ENCODE measurements at places on chromosomes 16 and 17.

DNA sequence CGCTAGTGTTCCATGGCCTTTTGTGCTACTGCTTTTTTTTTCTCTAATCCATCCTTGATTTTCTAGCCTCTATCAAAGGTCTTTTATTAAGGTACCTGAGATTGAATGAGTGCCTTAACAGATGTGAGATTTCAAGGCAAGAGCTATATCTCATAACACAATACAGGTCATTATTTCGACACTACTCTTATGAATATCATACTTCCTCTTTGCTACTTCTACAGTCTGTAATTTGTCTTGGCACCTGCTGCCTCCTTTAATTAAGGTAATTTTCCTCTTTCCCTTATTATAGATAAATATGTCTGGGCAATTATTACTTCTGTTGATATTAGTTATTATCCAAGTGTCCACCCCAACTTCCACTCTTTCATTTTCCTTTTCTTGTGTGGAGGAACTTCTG lies 5.3 kb downstream of the KRT28 start:
- DNase-seq: no peak

GRCh38 chr17:83101805-83102480 lies 22.5 kb downstream of the METRNL start:
- no peak for DNase-seq

DNA sequence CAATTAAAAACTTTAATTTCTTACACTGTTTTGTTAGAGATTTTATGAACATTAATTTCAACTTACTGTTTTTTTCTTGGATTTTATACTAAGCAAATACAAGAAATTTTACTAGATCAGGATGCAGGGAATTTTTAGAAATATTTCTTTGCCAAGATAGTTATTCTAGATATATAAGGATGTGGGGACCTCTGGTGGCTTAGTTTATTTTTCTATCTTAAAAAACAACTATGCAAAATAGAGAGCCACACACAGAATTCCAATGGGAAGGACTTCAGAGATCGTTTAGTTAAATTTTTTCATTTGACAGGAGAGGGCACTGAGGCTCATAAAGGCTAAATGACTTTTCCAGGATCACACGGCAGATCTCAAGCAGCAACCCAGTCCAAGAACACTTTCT lies 23.0 kb upstream of the CAPNS2 start:
- peak; percentile 40 for DNase-seq

DNA sequence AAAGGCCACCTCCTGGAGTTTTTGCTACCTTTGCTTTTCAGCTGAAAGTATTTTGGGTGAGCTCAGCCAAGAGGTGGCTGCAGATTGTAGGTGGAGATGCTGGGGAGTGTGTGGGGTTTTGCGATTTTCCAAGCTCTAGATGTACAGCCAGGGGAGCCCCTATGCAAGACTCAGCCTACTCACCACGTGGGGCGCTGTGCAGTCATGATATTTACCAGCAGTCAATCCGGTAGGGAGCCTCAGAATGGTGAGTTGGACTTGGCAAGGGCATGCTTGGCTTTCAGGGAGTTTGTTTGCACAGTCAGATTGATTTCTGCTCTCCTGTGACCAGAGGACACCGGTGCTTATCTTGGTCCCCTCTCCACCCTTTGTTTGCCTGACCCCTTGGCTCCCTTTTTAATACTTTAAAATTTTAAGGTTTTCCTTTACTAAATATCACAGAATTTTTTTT lies 175.3 kb downstream of the UTP18 start:
- DNase-seq: peak; percentile 37

- DNase-seq: no peak
Observed at GRCh38 chr17:68184141-68184571, 63.7 kb upstream of the AMZ2 start.

DNA sequence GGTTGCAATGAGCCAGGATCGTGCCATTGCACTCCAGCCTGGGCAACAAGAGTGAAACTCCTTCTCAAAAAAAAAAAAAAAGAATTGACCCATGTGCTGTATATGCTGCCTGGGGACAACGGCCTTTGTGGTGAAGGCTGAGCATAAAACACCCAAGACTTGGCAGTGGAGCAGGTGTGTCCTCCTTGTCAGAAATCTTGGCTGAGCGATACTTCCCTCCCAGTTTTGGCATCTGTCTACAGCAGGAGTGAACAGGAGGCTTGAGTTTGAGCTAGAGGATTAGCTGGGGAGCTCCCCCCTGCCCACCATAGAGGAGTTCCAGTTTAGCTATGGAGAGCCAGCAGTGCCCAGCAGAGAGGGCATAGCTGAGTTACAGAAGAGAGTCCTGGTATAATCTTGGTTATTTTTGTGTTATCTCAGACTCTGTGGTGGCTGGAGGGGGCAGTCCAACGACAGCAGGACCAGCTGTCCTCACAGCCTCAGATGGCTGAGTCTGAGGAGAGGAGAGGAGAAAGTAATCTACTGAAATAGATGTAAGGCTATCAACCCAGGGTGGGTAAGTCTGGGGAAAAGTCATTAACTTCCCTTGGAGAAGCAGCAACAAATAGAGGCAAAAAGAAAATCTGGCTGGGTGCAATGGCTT lies 18.4 kb downstream of the SP2 start:
- peak; percentile 68 for DNase-seq

GRCh38 chr16:19142939-19143598 lies 25.0 kb upstream of the SYT17 start:
- no peak for DNase-seq

DNA sequence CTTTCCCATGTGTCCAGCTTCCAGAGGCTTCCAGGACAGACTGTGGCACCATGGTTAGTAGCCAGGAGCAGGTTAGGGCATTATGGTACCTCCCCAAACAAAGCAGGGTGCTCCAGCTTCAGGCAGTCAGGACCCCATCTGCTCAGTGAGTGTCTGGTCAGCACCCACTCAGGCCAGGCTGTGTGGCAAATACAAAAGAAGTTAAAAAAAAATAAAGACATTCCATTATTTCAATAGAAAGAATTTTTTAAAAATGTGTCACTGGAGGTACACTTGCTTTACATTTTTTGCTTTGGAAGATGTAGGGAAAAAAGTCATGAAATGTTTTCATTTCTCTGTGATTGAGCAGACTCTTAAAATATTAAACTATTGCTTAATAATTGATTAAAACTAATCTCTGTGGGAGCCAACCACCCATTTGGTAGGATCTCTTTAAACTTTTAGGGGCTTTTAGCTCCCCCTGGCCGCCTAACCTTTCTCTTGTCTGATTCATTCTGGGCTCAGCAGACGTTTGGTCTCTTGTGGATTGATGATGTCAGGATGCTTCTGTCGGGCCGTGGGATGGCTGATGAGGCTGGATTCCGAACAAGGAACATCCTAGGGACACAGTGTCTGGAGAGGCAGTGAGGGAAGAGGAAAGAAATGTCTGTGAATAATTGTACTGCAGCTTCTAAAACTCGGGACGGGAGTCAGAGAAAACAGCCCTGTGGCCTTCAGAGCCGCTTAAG lies 28.4 kb upstream of the NPTX1 start:
- peak; percentile 31 for DNase-seq

DNA sequence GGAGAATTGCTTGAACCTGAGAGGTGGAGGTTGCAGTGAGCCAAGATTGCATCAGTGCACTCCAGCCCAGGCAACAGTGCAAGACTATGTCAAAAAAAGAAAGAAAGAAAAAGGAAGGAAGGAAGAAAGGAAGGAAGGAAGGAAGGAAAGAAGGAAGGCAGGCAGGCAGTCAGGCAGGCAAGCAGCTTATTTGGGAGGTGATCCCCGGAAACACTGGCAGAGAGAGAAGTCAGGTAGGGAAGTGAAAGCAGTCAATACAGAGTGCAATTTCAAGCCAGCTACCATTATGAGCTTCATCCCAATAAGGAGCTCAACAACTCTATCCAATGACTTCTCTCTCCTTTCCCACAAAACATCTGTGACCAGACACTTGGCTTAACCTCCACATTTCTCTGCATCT lies 83.0 kb upstream of the TBC1D3K start:
- no peak for DNase-seq

- DNase-seq: no peak
Observed at GRCh38 chr17:66692421-66692690, 142.6 kb upstream of the CACNG5 start.

DNA sequence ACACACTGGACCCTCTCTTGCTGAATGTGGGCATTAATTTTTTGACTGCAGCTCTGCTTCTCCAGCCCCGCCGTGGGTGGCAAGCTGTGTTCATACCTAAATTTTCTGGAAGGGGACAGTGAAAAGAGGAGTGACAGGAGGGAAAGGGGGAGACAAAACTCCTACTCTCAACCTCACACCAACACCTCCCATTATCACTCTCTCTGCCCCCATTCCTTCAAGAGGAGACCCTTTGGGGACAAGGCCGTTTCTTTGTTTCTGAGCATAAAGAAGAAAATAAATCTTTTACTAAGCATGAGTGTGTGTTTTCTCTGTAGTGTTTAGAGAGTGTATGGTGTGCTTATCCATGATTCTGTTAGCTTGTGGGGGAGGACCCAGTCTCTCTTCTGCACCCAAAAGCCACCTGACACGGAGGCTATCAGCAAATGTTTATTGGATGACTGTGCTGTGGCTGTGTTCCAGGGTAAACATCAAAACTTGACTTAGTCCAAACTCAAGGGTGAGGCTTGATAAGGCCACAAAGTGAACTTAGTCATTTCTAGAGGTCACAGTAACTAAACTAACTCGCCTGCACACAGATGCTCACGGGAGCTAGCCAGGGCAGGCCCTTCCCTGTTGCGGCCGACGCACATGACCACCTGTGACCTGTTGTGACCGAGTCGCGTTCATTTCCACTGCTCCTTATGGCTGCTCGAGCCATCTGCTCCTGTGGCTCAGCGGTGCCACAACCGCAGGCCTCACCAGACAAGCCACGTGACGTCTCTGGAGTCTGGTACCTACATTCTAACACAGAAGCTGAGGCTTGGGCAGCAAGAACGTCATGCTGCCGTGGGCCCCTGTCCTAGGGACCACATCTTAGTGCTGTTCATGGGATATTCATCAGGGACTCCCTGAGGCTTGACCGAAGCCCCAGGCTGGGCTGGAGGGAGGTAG lies 9.8 kb upstream of the MED11 start:
- no peak for DNase-seq

GRCh38 chr17:43584666-43585102 lies 38.5 kb upstream of the ETV4 start:
- DNase-seq: no peak

DNA sequence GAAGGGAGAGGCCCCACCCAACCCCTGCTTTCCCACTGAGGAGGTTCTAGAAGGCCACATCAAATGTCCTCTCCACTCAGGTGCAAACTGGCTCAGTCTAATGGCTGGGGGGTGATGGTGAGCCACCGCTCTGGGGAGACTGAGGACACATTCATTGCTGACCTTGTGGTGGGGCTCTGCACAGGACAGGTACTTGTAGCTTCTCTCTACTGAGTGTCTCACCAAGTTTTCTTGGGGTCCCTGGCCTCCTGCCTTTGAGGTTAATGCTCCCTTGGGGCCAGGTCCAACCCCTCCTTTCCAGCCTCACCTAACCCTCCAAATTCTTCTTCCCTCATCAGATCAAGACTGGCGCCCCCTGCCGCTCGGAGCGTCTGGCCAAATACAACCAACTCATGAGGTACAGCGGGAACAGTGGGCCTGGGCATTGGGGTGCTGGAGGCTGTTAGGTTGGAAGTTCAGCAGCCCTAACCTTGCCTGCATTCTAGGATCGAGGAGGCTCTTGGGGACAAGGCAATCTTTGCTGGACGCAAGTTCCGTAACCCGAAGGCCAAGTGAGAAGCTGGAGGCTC lies 5.7 kb downstream of the ENO3 start:
- no peak for DNase-seq

DNA sequence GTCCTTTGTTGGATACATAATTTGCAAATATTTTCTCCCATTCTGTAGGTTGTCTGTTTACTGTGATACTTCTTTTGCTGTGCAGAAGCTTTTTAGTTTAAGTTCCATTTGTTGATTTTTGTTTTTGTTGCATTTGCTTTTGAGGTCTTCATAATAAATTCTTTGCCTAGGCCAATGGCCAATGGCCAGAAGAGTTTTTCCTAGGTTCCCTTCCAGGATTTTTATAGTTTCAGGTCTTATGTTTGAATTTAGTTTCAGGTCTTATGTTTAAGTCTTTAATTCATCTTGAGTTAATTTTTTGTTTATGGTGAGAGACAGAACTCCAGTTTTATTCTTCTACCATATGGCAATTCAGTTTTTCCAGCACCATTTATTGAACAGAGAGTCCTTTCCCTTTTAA lies 90.1 kb upstream of the GOT2 start:
- DNase-seq: no peak

DNA sequence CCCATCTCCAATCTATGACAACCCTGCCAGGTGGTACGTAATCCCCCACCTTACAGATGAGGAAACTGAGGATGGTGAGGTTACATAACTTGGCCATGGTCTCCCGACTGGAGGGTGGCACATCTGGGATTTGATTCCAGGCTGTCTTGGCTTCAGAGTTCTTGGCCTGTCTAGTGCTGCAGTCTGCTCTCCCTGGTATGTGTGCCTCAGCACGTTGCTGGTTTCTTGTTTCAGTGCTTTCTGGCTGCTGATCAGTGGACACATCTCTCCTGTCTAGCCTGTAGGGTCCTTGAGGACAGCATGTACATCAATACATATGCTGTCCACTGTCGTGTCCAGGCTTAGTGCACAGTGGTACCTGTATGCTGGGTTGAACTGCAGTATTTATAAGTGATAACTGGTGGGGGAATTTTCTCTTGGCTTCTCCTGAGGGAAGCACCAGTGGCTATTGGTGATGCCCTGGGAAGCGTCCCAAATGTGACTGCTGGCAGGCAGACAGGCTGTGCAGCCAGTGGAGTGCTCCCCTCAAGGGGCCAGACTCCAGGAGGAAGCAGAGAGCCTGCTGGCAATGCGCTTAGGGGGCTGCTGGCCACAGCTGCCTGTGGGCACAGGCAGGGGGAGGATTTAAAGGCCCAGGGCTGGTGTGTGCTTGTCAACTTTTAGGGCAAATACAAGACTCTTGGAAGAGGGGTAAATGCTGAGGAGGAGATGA lies 14.4 kb downstream of the CTRL start:
- no peak for DNase-seq

DNA sequence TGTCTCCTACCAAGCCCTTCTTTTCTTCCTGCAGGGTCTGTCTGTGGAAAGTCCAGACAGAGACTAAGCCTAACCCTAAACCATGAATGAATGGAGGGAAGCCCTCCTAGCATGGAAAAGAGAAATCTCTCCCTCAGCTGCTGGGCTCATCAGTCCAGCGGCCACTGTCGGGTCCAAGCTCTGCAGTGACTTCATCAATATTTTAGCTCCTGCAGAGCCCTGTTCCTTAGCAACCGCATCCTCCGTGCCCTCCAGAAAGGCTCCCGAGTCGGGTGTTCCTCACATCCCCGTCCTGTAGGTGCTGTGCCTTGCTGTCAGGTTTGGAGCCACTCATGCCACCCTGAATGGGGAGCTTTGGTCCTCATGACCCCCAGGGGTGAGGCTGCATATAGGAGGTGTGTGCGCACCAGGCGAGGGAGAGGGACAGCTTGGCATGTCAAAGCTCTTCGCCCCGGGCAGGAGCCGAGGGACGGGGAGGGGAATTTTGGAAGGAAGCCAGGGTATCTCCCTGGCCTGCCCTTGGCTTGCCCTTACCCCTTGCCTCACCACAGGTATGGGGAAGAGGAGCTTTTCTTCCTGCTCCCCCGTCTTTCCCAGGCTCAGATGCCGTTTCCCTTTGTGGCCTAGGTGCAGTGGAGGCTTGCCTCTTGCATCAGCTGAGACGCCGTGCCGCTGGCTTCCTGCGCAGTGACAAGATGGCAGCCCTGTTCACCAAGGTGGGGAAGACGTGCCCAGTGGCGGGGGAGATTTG lies 23.9 kb downstream of the SGSM2 start:
- DNase-seq: no peak

Measured in NCI-H524 (cell line).